ENCODE measurements at places on chromosomes 3 and 15. TPM values are rescaled to one million over a fixed set of nuclear protein-coding genes. Genes with fewer than 3 reads are reported as not detected.

DNA sequence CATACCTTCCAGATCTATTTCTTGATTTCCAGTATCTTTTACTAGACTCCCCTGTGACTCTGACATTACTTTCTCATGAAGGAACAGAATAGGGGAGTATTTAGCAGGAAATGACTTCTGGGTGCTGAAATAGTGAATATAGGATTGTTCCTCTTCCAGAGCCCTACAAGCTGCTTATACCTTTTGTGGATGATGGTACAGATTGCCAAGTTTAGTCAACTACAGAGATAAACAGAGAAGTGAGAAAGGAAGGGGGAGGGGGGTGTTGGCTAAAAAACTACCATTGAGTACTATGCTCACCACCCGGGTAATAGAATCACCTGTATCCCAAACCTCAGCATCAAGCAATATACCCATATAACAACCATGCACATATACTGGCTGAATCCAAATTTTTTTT is 298.3 kb upstream of the GPR149 start:
- no peak for DNase-seq

GRCh38 chr3:180430896-180431295 is 171.1 kb upstream of the TTC14 start:
- no peak for DNase-seq

DNA sequence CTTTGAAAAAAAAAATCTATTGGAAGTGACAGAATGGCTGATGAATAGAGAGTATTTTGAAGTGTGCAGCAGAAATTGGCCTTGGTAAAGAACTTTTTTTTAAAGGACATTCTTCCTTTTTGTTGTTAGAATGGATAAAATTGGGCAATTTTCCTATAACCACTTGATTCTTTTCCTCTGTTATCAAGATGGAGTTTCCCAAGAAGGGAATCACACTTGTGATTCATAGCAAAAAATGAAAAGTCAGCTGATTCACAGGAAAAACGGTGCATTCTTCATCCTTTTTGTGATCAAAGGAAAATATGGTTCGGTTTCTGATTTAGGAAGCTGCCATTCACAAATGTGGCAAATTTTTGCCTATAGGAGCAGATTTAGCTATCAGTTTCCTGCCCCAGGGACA is 486.8 kb downstream of the GBE1 start:
- no peak for DNase-seq

KBTBD13 gene
- total RNA-seq, result not detected

DNA sequence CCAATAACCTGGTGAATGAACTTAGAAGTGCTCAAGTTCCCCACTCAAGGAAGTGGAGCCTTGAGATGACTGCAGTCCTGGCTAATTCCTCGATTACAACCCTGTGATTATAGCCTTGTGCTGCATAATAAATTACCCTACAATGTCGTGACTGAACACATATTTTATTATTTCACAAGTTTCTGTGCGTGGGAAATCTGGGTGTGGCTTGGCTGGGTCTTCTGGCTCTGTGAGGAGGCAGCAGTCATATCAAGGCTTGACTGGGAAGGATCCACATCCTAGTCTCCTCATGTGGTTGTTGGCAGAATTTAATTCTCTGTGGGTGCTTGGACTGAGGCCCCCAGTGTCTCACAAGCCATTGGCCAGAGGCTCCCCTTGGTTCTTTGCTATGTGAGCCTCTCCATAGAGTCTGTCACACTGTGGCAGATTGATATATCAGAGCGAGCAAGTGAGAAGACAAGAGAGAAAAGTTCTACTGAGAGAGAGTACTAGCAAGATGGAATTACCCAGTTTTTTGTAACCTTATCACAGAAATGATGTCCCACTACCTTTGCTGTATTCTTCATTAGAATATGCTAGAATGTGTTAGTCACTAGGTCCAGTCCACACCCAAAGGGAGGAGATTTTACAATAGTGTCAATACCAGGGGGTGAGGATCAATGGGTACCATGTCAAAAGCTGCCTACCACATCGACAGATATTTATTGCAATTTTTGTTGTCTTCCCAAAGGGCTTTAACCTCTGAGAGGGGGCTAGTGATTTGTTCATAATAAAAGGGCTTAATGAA is 102.8 kb upstream of the TBC1D5 start:
- DNase-seq, result no peak

- no peak for DNase-seq
Observed at GRCh38 chr3:24493746-24494617, 668 bp downstream of the THRB start.

DNA sequence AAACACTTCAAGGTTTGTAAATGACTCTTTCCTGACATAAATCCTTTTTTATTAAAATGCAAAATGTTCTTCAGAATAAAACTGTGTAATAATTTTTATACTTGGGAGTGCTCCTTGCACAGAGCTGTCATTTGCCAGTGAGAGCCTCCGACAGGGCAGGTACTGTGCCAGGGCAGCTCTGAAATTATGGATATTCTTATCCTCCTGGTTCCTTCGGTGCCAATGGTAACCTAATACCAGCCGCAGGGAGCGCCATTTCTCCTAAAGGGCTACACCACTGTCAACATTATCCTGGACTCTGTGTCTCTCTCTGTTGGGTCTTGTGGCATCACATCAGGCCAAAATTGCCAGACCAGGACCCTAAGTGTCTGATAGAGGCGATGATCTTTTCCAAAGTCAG is 33.0 kb downstream of the CHDH start:
- DNase-seq, result no peak

DNA sequence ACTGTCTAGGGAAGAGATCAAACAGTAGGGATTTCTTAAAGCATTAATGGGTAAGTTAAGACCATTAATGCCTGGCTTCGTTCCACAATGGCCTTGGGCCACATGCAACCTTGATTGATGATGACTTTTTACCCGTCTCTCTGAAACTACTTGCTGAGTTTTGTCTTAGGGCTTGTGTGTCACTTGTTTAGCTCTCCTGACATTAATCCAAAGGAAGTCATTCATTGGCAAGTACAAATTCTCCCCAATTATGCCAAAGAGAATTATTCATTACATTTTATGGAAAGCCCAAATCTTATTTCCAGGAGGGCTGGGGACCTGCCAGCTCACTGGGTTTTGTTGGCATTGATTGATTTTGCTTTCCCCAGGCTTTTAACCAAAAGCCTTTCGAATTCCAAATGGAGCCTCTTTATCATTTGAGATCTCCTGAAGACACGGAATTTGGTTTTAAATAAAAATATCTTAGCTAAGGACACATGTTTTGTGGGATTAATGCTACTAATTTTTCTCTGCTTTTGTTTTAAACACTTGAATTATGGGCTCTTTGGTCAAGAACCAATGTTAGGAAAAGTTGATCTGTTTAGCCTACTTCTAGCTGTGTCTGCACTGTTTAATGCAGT is 40.7 kb downstream of the SERPINI1 start:
- DNase-seq, result no peak

DNA sequence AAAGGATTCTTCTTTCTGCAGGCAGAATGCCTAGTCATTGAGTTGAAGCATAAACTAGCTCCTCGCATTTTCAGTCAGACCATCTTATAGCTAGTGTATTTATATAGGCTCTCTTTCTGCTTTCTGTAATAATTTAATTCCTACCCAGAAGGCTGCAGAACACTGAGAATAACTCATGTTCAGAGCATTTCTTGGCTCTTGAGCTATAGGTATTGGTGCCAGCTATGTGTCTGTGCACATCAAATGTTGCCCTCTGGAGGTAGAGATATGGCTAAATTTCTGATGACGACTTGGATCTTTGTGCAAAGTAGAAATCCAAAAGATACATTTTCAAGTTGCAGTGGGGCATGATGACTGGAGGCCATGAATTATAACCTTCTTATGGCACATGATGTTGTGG is 336.2 kb upstream of the TPM1 start:
- DNase-seq, result no peak

- no peak for DNase-seq
Observed at GRCh38 chr3:134937256-134938028, 142.4 kb downstream of the EPHB1 start.

ERICH6 gene
- not detected for total RNA-seq

EBLN2 gene
- 3.4 TPM for total RNA-seq

EPHA3 gene
- total RNA-seq, result 7.8 TPM

DNA sequence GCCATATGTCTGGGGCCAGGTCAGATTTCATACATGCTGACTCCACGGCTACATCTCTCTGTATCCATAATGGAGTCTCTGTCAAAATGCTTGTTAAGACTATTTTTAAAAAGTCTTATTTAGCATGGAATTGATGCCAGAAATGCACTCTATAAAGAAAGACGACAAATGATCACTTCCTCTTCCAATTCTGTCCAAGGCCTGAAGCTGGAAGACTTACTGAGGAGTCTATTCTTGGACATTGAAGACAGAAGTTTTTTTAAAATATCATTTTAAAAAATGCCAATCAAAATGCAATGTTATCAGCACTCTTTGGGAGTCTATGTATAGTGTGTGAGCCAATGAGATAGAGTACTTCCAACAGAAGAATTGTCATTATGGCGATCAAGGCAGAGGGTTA is 27.9 kb upstream of the NMNAT3 start:
- DNase-seq, result no peak

DNA sequence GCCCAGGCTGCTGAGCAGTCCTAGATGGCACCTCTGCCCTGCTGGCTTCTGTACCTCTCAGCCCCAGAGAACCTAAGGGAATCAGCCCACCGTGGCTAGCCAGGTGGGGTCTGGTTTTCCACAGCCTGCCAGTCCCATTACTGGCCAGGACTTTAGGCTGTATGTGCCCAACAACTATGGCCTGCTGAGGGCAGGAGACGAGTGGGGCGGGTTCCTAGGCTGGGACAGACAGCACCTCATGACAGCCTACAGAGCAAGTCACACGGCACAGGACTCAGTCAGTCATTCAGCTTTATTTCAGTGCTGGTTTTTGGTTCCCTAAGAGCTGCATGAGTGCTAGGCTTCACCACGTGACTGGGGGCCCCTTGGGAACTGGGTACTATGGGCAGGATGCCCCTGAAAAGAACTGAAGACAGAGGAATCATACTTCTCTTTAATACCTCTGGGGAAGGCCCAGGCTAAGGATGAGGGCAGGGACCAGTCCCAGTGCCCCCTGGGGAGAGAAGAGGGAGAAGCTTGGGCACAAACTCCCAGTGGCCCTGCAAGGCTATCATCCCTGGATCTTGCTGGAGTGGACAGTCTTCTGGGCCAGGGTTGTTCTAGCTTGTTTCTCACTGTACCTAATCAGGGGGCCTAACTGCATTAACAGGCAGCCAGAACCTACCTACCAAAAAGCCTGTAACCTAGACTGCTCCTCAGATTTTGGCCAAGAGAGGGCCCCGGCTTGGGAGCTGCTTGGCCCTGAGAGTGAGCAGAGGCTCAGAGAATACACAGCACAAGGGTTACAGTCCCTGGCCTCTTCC is 14.8 kb downstream of the CLK3 start:
- no peak for DNase-seq

DNA sequence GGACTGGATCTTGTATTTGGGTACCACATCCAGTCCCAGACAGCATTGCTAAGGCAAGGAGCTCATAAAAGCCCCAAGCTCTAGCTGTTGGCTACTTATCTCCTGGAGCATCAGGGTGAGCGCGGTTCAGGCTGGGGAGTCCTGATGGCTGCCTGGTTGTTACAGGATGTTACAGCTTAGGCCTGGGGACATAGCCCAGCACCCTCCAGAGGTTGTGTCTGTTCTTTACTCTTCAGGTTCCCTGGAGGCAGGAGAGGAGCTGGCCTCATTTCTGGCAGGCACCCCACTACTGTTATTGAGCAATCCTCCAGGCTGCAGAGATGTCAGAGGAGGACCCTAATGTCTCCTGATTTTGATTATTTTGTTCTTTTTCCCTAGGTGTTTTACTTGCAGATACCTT is 26.6 kb downstream of the APBA2 start:
- no peak for DNase-seq

GRCh38 chr15:64344651-64345294 is 11.2 kb downstream of the CSNK1G1 start:
- DNase-seq, result no peak

SLC12A8 gene
- total RNA-seq, result 9.3 TPM

Data from NCI-H460 (cell line).